Esophagus muscularis mucosa (tissue), 4 donors: ENCODE measurements at places on chromosomes 1 and 21.

GRCh38 chr1:48071513-48071912 lies 74.3 kb upstream of the TRABD2B start:
- no peak for DNase-seq

GRCh38 chr21:44449473-44450363 lies 5.6 kb upstream of the LRRC3 start:
- no peak for DNase-seq

GRCh38 chr1:22861764-22862440 lies 110.8 kb downstream of the LACTBL1 start:
- DNase-seq: no peak

- DNase-seq: no peak
Observed at GRCh38 chr1:36523850-36524249, 41.1 kb upstream of the CSF3R start.

- peak; percentile 86 for DNase-seq
Observed at GRCh38 chr1:111201275-111202090, 1.0 kb upstream of the DENND2D start.
